ENCODE measurements at places on chromosomes 12 and 14. TPM values are rescaled to one million over a fixed set of nuclear protein-coding genes. Genes with fewer than 3 reads are reported as not detected.

DNA sequence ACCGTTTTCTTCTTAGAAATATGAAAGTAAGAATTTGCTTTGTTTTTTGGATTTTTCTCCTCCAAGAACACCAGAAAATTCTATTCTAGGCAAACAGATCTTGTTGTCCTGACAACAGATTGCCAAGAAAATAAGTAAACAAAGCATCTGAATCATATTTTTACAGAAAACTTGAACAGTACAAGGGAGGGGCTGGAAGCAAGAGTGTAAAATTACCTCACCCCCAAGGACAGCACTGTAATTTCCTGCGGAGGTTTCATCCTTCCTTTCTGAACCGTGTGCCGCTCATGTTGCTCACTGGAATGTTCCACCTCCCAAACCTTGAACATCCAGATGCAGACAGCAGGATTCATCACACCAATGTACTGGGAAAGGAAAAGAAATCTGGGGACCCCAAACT, 5.4 kb upstream of the CAMKK2 start:
- DNase-seq, result no peak

DNA sequence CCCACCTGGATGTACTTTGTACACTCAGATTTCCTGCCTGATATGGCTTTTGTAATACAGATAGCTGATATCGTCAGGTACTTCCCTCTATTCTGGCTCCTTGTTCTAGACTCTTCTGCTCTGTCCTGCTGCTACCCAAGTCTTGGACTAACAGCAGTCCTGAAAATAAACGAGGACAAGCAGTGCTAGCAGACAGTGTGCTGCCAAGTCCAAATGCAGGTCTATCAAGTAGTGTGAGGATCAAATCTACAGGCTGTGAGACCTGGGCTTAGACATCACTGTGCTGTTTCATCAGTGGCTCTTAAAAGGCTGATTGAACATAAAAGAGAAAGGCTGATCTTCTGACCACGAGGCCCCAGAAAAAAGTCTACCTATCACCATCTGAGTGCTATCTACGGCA, 418.1 kb downstream of the APAF1 start:
- no peak for DNase-seq

DNA sequence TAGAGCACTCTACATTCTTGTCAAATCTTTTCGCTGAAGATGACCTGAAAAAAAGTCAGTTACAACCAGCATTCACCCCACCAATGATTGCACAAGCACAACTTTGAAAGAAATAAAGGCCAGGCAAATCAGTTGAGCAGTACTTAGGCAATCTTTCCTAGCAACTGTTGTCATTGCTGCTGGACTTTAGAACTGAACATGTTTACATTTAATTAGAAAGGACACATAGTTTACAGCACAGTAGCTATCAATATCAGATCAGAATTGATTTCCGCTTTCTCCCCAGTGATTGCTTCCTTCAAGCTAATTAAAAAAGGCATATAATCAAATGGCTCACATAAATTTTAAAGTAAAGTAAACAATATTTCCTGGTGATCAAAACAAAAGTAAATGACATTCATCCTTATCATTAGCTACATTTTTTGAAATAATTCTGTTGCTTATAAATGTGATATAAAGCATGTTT, 128.4 kb downstream of the FOXA1 start:
- no peak for DNase-seq

DNA sequence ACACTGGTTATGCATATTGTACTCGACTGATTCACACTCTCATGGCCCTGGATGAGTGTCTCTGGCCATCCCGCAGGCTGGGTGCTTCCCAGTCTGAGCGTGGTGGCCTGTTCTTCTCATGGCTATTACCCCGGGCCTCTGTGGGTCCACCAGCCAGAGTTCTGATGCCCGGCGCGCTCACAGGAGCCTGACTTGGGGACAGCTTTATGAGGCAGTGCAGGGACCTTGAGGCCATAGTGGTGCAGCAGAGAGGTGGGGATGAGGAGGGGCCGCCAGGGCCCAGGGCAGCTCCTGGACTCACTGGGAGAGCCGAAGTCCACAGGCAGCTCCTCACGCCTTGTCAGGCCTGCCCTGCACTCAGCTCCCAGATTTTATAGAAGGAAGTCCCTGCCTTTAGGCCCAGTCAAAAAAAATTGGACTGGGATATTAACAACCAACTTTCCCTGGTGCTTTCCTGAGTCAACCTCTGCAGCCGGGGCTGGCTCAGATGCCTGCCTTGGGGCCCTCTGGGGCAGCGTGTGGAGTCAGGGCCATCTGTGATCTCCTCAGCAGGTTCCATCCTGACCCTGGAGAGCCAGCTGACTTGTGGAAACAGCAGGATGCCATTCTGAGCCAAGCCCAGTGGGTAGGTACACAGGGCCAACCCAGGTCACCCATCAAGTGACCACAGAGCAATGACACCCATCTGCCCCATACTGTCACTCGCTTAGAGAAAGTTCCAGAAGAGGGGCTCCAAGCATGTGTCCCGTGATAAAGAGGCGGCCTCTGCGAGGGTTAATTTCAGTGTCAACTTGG, 89.4 kb upstream of the DIO3 start:
- DNase-seq, result no peak

DNA sequence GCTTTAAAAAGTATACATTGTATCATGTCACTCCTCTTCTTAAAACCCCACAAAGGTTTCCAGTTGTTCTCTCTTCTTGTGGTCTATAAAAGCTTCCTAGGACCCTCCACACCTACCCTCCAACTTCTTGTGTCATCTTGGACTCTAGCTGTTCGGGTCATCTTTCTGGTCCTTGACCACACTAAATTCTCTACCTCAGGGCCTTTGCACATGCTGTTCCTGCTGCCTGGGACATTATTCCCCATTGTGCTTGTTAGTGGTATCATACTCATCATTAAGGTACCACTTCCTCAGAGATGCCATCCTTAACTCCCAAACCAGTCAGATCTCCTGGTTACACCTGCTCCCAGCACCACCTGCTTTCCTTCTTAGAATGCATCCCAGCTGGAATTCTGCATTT, 294.0 kb downstream of the KSR2 start:
- no peak for DNase-seq

GRCh38 chr12:98999559-98999958, 354.5 kb downstream of the APAF1 start:
- no peak for DNase-seq

GRCh38 chr14:76463105-76463504, 87.2 kb downstream of the ESRRB start:
- DNase-seq, result no peak

DNA sequence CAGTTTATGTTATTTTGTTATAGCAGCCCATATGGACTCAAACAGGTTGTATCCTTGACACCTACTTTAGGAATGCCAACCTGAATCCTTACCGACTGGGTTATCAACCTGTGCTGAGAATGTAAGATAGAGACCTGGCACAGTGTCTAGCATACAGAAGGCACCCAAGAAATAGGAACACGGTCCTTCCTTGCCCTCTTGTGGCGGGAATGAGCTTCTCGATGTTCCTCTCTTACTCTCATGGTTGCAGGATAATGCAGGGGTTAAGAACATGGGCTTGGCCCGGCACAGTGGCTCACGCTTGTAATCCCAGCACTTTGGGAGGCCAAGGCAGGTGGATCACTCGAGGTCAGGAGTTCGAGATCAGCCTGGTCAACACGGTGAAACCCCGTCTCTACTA, 6.5 kb downstream of the C12orf43 start:
- no peak for DNase-seq

DNA sequence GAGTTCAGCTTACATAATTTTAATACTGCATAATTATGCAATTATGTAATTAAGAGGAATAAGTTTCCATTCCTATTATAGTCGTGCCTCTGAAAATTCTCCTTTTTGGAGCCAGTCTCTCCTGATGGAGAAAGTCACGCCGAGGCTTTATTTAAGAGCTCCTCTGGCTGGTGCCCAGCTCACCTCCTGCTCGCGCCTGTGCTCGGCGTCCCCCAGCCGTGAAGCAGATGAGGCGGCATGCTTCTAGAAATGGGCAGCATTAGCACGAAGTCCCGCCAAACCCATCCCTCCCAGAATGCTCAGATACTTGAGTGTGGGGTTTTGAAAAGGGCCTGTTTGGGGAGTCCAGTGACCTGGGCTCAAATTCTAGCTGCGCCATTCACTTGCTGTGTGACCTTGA, 153.0 kb downstream of the PHETA1 start:
- no peak for DNase-seq

GRCh38 chr14:101004954-101005353, 101.4 kb upstream of the RTL1 start:
- no peak for DNase-seq

GRCh38 chr14:37585971-37586796, 8.9 kb downstream of the FOXA1 start:
- DNase-seq, result no peak

- no peak for DNase-seq
Observed at GRCh38 chr12:114476159-114476558, 70.2 kb upstream of the TBX5 start.

Gene GPR135
- total RNA-seq, result 2.6 TPM

Gene FZD10
- 0.82 TPM for total RNA-seq

Gene OTX2
- total RNA-seq, result not detected

Gene CCDC60
- not detected for total RNA-seq

Gene IFI27
- 394 TPM for total RNA-seq

Gene C1QL4
- total RNA-seq, result not detected

Gene SRRM4
- total RNA-seq, result 0.05 TPM

Gene CCDC177
- total RNA-seq, result not detected

Gene PGF
- total RNA-seq, result 3.4 TPM

Gene C2CD5
- 34.4 TPM for total RNA-seq

Gene GARIN6
- not detected for total RNA-seq

Gene RFX4
- total RNA-seq, result 0.09 TPM

Data from left lung (tissue), 14 donors.